ENCODE measurements at places on chromosomes 7 and 10.

- peak; percentile 23 for DNase-seq
These were observed 7.1 kb upstream of the AMZ1 start for GRCh38 chr7:2680792-2681490.

DNA sequence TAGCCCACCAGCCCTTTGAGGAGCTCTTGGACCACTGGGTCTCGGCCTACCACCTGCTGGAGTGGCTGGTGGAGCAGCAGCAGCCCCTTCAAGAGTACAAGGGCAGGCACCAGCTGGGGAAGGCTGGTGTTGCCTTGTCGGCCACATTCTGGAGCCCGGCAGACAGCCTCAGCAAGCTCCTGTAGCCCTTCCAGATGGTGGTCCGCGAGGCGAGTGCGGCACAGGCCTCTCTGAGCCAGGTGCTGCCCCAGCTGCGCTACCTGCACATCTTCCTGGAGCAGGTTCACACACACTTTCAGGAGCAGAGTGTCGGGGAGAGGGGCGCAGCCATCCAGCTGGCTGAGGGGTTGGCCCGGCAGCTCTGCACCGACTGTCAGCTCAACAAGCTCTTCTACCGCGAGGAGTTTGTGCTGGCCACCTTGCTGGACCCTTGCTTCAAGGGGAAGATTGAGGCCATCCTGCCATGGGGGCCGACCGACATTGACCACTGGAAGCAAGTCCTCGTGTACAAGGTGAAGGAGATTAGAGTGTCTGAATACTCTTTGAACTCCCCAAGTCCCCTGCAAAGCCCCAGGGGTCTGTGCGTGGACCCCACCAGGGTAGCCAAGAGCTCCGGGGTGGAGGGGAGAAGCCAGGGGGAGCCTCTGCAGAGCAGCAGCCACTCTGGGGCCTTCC is 7.0 kb upstream of the ACTR3C start:
- no peak for DNase-seq

GRCh38 chr7:83005410-83005809 is 157.3 kb downstream of the PCLO start:
- DNase-seq = no peak

- no peak for DNase-seq
These were observed 77.5 kb upstream of the NPVF start for GRCh38 chr7:25305831-25306230.

DNA sequence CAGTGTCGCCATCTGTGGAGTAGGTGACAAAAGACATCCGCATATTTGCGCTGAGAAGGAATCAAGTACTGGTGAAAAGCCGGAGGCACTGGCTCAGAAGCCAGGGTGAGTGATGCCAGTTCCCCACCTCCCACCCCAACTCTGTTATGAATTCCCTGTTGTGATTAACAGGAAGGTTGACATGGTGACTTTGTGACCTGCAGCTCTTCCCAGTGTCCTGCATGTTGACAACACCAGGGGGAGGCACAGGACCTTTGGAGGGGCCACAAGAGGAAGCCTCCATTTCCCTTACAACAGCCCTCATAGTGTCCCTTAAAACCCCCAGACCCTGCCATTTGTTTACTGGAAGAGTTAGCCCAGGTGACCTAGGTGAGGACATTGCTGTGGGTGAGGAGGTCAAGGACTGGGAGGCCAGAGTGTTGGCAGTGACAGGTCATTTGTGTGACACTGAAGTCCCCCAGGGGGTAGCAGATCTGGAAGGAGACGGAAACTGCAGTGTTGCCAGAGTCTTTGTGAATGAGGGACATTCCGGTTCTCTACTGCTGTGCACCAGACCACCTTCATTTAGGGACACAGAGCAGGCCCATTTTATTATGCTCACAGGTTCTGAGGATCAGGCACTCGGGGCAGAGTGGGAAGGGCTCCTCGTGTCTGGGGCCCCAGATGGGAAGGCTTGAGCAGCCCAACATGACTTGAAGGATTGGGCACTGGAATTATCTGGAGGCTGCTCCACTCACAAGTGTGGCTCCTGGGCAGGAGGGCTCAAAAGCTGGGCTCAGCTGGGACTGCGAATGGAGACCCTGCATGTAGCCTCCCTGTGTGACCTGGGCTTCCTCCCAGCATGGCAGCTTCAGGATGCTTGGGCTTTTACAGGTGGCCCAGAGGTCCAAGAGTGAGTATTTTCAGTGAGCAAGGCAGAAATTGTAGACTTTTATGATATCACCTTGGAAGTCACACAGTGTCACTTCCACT is 13.0 kb upstream of the ANTXRL start:
- DNase-seq = no peak

DNA sequence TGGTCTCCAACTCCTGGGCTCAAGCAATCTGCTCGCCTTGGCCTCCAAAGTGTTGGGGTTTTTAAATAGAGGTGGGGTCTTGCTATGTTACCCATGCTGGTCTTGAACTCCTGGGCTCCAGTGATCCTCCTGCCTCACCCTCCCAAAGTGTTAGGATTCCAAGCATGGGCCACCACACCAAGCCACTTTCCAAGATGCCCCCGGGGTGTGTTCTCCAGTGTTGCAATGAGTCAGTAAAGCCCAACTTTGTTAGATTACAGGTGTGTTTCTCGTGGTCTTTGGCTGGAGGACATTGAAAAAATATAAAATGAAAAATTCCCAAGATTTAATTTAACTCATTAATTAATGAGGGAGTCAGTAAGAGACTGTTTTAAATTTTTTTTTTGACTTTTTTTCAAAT is 29.2 kb downstream of the TACR2 start:
- no peak for DNase-seq

DNA sequence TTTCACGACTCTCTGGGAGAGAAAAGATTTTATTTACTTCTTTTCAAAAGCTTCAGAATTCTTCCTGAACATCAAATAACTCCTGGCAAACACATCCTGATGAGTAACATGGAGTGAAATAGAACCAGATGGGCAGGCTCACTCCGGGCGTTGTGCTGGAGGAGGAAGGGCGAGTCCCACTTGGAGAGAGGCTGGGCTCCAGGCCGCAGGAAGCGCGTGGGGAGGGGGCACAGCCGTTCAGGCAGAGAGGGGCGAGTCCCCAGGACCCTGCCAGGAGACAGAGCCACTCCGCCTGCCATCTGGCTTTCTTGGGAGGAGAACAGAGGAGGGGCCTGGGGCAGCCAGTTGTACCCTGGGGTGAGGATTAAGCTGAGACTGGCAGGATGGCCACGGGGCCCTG is 265.9 kb upstream of the ZMIZ1 start:
- no peak for DNase-seq

GRCh38 chr7:104956753-104957450 is 57.1 kb upstream of the KMT2E start:
- no peak for DNase-seq

- no peak for DNase-seq
These were observed 168.2 kb downstream of the SND1 start for GRCh38 chr7:127819975-127820731.

- DNase-seq = no peak
These were observed 72.4 kb upstream of the LOXL4 start for GRCh38 chr10:98340261-98340939.

DNA sequence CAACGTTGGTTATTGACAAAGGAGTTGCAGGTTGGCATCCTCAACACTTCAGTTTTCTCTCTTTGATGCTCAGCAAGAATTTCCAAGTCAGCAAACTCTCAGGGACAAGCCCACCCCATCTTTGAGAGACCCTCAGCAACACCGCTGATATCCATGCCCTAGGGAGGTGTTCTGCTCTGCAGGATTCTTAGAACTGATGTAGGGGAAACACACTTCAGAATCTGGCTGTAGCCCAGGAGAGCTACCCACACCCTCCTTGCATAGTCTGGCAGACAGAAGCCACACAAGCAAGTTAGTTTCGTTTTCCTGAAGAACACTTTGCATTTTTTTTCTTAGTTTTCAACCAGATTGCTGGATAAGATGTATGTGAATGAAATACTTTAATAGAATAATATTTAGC is 822 bp downstream of the SAMD9L start:
- peak; percentile 8 for DNase-seq

- no peak for DNase-seq
These were observed at the start of gene FGL2 for GRCh38 chr7:77199013-77199966. FGL2 (minus strand) TSS chr7:77199819; CDS start chr7:77199793, 26 bp downstream.

DNA sequence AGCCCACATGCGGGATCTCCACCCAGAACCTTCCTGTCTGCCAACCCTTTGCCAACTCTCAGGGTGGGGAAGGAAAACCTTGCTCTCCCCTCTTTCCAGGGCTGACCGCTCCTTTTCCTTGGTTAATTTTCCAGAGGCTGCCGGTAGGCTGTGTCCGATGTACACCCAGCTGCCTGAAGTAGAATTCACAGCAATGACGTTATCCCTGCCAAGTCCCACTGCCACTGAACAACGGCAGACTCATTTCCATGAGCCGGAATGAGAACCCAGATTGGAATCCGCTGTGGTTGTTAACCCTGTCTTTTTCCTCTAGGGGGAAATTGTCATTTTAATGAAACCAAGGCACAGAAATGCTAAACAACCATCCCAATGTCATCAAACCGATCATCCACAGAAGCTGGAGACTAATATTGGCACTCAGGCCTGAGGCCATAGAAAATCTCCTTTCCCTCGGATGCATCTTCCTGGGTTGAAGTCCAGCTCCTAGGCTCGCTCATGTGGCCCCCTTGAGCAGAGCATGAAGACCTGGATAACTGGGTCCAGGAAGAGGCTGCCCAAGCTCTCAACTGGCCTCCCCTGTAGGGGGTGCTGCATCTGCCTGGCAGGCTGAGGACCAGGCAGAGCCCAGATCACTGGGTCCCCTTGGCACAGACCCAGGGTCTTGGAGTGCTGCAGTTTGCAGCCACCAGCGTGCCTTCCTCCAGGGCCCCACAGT is 30.4 kb downstream of the KLRG2 start:
- no peak for DNase-seq

DNA sequence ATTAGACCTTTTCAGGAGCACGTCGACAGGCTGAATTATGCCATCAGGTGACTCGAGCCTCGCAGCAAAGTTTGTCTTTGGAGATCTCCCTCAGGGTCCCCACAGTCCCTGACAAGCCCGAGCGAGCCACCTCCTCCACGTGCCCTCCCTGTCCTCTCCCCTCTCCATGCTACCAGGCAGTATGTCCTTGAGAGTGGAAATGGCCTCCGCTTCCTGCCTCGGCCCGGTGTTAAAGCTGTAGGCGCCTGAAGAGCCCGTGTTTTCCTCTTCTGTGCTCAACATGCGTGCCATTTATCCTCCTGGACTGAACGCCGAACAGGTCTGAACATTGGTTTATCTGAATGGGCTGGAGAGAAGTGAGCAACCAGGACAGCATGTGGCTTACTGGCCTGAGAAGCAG is 82.6 kb downstream of the GPR26 start:
- no peak for DNase-seq

- no peak for DNase-seq
These were observed 83.6 kb upstream of the ABI1 start for GRCh38 chr10:26944261-26944882.

DNA sequence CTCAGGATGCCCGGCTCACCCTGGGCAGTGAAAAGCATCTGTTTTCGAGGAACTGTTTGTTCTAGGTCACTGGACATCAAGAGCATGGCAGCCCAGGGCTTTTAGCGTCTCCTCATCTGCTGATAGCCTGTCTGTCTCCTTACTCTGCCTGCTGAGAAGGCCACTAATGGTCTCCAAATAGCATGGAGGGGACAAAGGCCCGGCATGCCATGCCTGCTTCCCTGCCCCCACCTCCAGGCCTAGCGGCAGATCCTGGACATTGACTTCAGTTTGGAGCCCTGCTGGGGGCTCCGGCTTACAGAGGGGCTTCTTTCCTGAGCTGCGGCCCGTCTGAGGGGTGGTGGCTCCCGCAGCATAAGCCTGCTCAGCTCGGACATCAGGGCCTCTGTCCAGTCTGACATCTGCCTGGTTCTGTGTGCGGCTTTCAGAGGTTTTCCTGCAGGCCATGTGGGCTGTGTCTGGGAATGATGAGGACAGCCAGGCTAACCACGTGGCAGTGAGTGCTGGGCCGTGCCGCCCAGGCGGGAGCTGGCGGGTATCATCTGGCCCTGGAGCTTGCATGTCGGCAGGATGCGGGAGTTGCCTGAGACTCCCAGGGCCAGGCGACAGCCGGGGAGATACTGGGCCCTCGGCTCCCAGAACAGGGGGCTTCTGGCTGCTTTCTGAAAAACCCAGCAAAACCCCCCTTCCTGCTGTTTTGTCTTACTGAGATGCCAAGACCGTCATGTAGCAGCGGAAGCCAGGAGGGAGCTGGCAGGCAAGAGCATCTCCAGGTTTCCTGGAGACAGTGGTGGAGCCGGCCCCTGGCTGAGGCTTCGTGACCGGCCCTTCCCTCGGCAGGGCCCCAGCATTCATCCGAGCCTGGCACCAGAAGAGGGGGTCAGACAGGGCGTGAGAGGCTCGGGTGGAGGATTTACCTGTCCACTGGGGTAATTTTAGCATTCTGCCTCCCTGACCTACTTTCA is 9.2 kb downstream of the PFKFB3 start:
- DNase-seq = no peak

DNA sequence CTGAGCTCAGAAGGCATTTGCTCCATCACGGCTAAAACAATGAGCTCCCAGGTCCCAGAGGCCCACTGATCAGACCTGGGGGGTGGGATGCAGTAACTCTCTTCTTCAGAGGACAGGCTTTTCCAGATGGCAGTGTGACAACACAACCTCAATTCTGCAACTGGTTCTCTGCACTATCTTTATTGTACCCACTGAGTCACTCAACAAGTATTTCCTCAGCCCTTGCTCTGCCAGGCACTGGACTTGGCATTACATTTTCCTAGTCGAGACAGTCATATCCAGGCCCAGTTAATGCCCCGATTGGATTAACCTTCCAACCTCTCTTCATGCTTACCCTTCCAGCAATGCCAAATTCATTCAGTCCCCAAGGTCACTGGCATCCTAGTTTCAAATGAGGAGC is 72.6 kb downstream of the JAZF1 start:
- DNase-seq = no peak

DNA sequence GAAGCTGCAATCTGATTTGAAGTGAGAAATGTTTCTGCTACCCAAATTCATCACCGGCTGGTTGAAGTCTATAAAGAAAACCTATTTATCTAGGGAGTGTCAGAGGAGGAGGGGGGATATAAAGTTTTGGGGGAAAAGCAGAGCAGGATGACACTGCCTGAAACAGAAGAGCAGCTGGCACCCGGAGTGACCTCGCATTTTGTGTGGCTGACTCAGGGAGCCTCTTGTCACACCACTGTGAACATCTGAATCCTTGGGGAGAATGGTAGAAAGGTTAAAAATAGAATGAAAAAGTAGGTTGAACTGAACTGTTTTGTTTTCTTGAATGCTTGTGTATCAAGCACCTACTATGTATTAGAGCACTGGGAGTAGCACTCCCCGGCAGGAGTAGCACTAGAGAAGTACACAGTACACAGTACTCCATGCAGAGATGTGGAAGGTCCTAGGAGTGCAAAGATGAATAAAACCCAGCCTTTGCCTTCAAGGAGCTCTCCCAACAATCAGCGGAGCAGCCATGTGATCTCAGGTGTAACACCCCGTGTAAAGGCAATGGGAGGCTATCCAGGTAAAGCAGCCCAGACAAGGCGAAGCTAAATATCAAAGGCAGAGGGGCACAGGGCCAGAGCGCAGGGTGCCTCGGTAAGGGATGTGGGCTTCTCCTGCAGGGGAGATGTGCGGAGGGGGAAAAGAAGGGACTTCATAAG is 13.5 kb downstream of the CRTAC1 start:
- no peak for DNase-seq

- no peak for DNase-seq
These were observed 115.9 kb upstream of the ADAM12 start for GRCh38 chr10:126504063-126504760.
